Brain pericyte (primary cell): ENCODE measurements at places on chromosomes 16 and 17.

- DNase-seq, result no peak
Observed at GRCh38 chr17:58531661-58532554, 17.5 kb upstream of the MTMR4 start.

DNA sequence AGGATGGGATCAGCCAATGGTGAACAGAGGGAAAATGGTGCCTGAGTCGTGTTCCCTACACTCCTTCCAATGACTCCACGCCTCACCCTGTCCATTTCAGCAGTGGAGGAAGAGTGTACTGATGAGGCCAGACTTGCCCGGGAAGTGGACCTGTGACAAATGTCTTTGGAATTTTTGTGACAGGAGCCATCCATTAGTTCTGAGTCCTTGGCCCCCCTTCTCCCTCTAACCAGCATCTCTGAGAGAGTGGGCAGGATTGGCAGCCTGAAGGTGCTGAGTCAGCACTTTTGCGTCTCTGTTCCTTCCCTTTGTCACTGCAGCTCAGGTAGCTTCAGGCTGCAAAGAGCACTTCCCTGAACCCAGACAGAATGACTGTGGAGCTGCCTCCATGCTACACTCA, 30.8 kb downstream of the BEAN1 start:
- no peak for DNase-seq

DNA sequence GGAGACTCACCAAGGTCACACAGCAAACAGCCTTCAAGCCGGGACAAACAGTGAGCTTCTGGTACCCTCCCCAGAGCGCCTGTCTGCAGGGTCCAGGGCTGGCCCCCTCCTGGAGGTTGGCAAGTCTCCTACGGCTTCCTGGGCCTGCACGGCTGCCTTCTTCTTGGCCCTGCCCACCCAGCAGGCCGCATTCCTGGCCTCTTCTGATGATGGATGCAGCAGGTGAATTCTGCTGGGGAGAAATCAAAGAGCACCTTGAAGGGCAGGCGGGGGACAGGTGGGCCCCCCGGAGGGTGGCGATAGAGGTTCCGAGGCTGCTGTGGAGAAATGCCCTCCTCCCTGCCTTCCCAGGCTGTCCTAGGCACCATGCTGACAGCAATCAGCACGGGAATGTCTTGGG, 3.8 kb upstream of the NOS2 start:
- no peak for DNase-seq

DNA sequence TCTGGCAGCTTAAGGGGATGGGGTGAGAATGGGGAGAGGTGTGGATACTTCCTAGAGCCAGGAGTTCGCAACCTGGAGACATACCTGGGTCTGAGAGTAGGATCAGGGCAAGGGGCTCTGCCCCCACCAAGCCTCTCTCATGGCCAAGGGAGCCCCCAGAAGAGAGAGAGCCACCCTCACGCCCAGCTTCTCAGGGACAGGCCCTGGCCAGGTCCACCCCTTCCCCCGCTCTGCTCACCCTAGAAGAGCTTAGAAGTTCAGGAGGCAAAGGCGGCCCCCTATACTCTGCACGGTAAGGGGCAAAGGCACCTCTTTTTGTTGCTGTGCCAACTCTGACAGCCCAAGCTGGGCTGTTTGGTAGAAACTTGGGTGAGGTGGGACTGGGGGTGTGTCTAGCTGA, 69.3 kb upstream of the TMEM97 start:
- DNase-seq, result no peak

DNA sequence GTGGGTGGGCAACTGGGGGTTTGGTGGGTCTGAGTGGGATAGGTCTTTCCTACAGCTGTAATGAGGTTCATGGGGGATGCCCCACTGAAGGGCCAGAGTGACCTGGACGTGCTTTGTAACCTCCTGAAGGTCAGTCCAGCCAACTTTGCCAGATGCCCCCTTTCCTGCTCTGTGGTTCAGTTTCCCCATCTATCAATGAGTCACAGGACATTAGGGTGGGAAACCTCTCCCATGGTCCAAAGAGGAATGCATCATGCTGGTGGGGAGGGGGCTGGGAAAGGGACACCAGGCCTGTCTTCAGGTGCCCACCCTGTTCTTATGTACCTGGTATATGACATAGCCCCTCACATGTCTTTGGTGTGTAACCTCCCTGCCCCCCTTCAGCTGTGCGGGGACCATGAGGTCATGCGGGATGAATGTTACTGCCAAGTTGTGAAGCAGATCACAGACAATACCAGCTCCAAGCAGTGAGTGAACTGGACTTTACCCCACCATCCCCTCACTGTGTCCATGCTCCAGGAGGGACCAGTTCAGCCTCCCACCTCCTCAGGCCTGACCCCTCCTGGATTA, 24.0 kb upstream of the ALKBH5 start:
- DNase-seq, result no peak

DNA sequence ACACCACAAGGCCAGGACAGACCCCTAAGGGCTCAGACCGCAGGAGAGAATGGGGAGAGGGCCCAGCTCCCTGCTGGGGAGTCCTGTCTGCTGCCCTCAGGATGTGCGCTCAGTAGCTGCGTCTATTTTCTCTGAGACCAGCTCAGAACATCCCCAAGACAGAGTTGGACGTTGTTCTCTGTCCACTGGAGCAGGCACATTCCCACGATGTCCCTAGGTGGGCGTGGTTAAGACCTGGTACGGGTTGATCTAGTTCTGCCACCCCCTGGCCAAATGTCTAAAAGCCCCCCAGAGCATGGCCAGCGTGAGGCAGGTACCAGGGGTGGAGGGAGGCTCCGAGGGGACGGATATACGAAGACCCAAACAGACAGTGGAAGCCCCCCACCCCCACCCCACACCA, 842 bp upstream of the CALB2 start:
- no peak for DNase-seq

GRCh38 chr16:85077039-85077438, 35.2 kb downstream of the CIBAR2 start:
- DNase-seq, result no peak

- DNase-seq, result peak; percentile 53
Observed at GRCh38 chr17:8057691-8058114, 18.8 kb downstream of the ALOX15B start.

GRCh38 chr16:66660422-66661209, 35.9 kb downstream of the CMTM4 start:
- DNase-seq, result no peak
